ENCODE measurements at places on chromosomes 4 and X.

DNA sequence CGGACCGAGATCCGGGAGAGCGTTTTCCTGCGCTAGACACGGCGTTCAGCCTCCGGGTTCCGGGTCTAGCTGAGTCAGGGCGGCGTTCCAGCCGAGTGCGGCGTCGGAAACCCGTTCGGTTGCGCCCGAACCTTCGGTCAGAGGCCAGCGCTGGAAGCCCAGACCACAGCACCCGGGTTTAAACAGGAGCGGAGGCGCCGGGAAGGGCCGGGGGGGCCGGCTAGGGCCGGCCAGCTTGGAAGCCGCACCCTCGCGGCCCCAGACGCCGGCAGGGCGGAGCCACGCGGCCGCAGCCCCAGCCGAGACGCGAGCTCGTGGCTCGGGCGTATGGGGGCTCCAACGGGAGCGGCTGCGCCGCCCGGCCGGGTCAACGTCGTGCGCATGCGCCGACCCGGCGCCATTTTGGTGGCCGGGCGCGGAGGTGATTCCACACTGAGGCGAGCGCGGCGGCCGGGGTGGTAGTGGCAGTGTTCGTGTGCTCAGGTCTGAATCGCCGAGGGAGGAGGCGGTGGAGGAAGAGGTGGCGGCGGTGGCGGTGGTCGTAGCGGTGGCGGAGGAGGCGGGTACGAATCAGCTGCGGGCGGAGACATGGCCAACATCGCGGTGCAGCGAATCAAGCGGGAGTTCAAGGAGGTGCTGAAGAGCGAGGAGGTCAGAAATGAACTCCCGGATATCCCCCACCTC is at the start of gene UBE2K:
Gene UBE2K (plus strand): TSS at position 397 of the 684 bp plus-strand sequence. CDS start 192 bp downstream, at position 589.
- peak; percentile 95 for DNase-seq

DNA sequence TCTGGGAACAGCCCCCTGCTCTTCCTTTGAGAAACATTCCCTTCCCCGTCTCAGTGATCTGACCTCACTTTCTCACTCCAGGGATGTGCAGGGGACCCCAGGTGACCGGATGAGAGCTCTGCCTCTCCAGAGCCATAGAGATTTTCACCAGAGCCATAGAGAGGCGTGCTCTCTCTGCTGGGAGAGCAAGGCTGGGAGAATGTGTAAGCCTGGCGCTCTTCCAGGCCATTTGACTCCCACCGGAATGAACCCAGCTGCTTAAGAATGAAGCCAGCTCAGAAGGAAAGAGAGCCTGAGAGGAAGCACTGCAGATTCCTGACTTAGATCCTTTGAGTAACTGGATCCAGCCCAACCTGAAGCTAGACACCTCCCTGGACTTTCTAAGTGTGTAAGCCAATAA is 106.4 kb downstream of the DHX15 start:
- no peak for DNase-seq

DNA sequence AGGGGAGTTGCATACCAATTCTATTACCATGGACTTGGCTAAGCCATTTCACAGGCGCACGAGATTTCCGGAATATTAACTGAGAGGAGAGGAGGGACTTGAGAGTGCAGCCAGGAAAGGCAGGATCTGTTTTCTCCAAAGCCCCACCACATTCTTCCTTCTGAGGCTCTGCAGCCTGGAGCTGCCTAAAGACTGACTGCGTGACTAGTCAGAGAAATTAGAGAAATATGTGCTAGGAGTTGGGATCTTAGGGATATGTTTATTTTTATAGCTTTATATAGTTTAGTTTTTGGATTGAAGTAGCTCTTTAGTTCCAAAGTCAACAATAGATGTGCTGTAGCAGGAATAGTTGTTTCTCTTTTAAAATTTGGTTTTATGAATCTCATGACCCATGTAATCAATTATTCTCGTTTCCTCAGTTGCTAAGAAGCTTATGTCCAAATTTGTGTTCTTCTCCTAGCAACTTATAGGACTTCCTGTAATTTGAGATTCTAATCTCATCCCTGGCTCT is 300.1 kb upstream of the DDX53 start:
- DNase-seq = no peak

DNA sequence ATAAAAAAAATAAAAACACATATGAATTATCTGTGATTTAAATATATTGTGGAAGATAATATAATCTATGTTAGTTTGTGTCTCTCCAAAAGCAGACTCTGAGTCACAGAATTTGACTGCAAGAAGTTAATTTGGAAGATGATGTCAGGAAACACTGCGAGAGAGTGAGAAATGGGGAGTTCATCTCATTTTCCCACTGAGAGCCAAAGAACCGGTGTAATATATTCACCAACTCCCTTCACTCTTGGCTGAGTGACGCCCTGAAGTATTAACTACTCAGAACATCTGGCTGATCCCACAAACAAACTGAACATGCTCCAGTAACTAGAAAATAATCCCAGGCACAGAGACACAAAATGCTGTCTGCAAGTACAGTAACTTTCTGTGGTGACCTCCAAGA is 345.8 kb upstream of the SPANXN1 start:
- no peak for DNase-seq

DNA sequence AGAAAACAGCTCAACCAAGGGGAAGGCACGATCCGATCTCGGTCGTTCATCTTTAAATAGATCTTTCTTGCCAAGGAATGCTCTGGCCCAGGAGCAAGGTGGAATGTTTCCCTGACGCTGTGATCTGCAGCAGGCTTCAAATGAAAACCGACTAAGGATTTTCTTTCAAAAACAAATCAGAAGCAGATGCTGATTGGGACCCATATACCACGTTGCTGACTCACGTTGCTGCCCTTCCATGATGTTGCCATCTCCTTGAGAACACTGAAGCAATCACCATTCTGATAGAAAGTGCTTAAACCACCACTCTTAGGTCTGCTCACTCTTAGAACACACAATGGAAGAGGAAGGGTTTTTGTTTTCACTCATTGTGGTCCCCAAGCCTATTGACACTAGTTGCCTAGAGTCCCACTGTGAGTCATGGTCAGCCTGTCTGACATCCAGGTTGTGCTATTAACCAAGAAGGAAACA is 26.1 kb downstream of the LAMTOR3 start:
- DNase-seq = no peak

DNA sequence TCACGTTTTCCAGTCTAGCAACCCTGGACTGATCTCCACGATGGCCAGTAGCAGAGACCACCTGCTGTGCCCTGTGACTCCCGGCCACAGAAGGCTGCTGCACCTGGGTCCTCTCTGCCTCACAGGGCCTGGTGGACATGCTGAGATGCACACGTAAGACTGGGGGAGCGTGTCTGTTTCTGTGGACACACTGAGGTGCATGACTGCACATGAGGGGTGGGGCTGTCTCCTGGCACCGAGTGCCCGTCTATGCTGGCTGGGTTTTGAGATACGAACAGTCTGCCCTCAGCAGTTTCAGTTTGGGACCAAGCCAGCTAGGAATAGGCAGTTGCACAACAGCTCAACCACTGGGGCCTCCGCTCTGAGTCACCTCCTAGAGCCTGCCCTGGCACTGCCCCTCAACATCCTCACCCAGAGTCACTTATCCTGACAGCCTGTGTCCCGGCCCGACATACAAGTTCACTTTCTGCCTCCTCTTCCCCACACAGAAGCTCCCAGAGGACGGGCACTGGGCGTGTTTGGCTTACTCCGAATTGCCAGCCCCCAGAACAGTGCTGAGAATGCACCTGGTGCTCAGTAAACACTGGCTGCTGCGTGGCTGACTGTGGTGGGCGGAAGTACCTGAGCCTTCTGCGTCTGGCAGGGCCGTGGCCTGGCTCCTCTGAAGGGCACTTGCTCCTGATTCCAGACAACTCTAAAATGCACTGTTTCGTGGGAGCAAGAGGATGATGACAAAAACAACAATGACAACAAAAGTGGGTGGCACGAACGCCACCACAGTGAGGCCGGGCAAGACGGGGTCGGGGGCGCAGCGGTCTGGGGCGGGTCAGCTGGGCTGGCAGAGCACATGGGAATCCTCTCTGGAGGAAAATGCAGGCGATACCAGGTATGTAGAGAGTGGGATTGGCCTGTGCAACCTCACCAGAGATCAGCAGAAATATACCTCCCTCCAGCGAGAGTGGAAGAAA is 30.9 kb downstream of the RNF212 start:
- DNase-seq = no peak

- DNase-seq = no peak
Observed at GRCh38 chr4:48237996-48238645, 31.5 kb downstream of the TEC start.

DNA sequence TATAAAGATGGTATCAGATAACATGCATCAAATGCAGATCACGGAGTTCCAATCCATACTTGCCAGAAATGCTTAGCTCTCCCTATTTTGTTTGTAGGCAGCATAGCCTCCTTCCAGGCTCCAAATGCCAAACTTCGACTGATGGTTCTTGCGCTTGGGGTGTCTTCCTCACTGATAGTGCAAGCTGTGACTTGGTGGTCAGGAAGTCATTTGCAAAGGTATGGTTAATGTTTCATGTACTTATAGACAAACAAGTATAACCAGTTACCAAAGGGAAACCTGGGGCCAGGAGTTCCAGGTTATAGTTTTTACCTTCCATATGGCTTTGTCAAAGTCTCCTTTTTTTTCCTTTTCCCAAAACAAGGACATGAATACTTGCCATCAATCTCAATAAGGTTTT is 5.3 kb downstream of the CWH43 start:
- no peak for DNase-seq

DNA sequence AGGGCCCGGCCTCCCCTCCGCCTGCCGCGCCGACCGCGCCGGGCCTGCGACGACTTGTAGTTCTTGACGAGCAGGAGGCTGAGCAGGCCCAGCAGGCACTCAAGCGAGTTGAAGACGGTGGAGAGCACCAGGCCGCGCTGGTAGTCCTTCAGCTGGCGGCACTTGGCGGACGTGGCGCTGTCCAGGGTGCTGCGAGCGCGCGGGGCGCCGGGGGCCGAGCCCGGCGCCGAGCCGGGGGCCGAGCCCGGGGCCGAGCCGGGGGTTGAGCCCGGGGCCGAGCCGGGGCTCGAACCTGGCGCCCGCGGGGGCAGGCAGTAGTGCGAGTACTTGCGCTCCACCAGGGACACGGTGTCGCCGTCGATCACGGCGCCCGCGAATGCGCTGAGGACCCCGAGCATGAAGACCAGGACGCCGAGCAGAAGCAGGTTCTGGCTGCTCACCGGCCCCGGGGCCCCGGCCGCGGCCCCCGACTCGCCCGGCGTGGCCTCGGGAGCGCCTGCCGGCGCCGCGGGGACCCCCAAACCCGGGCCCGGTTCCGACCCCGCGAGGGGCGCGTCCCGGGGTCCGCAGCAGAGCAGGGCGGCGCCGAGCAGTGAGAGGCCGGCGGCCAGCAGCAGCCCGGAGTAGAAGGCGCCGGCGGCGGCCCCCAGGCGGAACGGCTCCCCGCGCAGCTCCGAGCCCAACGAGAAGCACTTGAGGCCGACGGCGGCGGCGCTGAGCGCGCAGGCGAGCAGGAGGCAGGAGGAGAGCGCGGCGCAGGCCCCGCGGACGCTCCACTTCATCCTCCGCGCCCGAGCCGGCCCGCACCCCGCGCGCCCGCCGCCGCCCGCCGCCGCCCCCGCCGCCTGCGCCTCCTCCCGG is 584 bp downstream of the TMEM271 start:
- peak; percentile 79 for DNase-seq

- DNase-seq = no peak
Observed at GRCh38 chr4:141977433-141977832, 341.1 kb downstream of the IL15 start.

GRCh38 chr4:8542776-8543525 is 37.2 kb upstream of the GPR78 start:
- DNase-seq = no peak

DNA sequence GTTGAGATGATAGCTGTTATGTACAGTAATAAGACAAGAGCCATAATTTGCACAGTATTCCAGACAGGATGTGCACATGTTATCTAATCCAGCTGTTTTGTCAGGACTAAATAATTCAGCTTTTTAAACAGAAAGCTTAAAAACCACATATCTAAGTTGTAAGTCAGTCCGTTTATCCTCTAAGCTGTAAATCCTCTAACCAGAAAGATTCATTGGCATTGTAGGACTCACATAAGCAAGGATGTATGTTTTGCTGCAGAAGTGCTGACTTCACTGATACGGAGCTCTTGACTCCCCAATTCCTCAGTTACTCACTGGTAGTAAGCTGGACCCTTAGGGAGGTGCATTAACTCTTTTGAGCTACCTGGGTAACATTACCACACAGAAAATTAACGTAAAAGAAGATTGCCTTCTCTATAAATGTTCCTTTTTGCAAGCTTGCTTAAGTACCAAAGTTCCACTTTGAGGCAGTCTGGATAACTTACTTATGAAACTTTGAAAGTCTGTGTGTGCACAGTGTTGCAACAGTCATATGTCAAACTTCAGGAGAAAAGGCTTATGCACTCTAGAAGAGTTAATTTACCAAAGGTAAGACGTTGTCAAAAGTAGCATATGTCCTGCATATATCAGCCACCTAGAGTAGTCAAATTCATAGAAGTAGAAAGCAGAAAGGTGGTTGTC is 58.3 kb upstream of the MAGEB2 start:
- no peak for DNase-seq

DNA sequence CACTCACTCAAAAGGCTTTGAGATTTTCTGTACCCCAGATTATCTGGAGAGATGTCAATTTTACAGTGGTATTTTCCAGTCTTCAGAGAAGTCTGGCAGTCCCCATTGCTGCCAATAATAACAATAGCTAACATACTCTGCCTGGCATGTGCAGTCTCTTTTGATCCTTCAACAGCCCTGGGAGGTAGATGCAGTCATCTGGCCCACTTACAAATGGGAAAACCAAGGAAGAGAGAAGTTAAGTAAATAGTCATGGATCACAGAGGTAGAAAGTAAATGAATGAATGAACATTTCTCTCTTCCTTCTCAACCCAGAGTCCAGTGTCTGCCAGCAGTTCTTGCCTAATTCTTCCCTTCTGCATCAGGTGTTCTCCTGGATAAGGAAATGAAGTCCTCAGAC is 113.0 kb upstream of the EDNRA start:
- no peak for DNase-seq

DNA sequence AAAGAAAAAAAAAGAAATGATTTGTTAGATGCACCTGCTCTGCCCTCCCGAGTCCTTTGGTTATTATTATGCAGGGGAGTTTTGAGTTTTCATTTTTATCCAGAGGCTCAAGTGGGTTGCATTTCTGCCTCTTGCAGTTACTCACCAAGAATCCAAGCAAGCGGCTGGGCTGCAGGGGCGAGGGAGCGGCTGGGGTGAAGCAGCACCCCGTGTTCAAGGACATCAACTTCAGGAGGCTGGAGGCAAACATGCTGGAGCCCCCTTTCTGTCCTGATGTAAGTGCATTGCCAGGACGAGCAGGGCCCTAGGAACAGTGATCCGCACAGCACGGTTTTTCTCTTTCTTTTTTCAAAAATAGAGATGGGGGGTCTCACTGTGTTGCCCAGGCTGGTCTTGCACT is 39.1 kb downstream of the HTT-AS start:
- DNase-seq = no peak

DNA sequence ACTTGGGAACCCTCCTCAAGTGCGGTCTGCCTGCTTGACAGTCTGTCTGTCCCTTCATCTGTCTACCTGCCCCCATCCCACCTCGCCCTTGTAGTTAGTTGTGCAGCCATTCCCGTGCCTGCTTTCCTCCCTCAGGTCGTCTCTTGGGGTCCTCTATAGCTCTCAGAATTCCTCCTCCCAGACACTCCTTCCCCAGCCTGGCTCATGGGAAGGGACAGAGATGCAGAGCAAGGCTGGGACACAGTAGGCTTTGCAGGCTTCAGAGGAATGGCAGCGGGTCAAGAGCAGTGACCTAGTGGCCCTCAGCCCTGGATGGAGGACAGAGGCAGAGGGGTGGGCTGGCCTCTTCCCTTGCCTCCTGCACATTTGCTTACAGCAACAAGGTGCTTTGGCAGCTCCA is 18.3 kb downstream of the TMEM31 start:
- DNase-seq = no peak

- no peak for DNase-seq
Observed at GRCh38 chr4:108906866-108907367, 144.1 kb upstream of the ETNPPL start.

Data from GM20000 (cell line).